Peyer's patch (tissue), 4 donors: ENCODE measurements at places on chromosomes 5 and 9. TPM values are rescaled to one million over a fixed set of nuclear protein-coding genes. Genes with fewer than 3 reads are reported as not detected.

Gene SUSD3
- 5.5 TPM for total RNA-seq

Gene C5
- total RNA-seq, result 2.5 TPM

Gene OBP2B
- not detected for total RNA-seq

DNA sequence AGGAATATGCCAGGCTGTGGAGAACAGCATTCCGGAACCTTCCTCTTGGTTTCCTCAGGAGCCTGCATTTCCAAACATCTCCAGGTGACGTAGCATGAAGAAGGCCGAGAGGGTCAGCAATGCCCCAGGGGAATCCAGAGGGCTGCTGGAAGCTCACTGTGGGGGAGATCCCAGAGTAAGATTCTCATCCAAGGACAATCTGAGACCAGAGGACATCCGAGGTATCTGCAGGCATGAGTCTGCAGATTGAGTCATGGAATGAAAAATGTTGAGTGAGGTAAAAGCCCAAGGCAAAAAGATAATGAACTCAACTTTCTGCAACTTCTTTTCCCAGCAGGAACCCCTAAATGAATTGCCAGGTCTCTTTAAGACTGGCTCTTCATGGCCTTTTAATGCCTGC lies 73.5 kb downstream of the KIF4B start:
- H3K27ac ChIP-seq, result no peak overlapping the region
- H3K36me3 ChIP-seq, result no peaks in the 10 kb centered on the region
- H3K4me3 ChIP-seq, result no peak overlapping the region
- H3K27me3 ChIP-seq, result no peaks in the 10 kb centered on the region
- DNase-seq, result no peak
- H3K4me1 ChIP-seq, result no peaks in the 10 kb centered on the region

DNA sequence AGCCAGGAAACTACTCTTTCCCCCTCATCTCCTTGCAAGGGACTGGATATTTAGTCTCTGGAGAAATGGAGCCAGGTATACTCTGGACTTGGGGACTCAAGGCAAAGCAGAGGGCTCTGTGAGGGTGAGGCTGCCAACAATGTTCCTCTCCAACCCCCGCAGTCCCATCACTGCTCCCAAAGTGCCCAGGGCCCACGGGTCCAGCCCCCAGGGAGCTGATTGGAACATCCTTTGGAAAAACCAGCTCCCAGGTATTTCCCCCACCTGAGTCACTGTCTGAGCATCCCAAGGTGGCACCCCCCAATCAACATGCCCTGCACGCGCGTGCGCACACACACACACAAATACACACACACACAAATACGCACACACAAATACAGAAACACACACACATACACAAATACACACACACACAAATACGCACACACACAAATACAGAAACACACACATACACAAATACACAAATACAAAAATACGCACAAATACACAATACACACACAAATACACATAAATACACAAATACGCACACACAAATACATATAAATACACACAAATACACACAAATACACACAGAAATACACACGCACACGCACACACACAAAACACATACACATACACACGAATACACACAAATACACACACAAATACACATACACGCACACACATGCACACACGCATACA lies 137.4 kb downstream of the DAB2IP start:
- no peaks in the 10 kb centered on the region for H3K36me3 ChIP-seq
- no peaks in the 10 kb centered on the region for H3K4me1 ChIP-seq

DNA sequence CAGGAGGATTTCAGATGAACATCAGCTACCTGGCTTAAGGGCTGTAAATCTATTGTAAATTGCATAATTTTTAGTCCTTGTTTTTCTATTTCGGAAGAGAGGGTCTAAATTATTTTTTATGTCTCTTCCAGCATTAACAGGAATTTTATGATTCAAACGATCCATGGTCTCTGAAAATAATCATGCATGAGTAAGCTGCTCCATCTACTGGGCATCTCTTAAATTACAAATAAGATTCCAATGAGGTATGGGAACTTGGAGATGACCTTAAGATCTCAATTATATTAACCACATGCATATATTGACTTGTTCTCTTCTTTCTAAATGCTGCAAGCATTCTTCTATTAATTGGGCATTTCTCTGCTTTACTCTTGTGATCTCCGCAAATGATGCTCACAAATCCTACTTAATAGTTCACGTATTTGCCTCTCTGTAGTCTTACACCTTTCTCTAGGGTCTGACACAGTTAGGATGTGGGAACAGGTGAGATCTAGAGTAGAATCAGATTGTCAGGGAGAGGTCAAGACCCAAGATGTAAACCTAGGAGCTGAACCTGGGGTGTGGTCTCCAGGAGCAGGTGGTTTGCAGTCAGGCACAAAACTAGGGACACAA lies 86.9 kb downstream of the NUDT12 start:
- no peaks in the 10 kb centered on the region for H3K36me3 ChIP-seq
- H3K4me3 ChIP-seq, result no peak overlapping the region
- DNase-seq, result no peak
- no peaks in the 10 kb centered on the region for H3K4me1 ChIP-seq
- H3K27me3 ChIP-seq, result no peaks in the 10 kb centered on the region
- no peak overlapping the region for H3K27ac ChIP-seq

GRCh38 chr9:113298311-113298710 lies 4.9 kb downstream of the RNF183 start:
- no peak overlapping the region for H3K27ac ChIP-seq
- no peaks in the 10 kb centered on the region for H3K27me3 ChIP-seq
- H3K36me3 ChIP-seq, result no peaks in the 10 kb centered on the region
- no peak overlapping the region for H3K4me3 ChIP-seq

DNA sequence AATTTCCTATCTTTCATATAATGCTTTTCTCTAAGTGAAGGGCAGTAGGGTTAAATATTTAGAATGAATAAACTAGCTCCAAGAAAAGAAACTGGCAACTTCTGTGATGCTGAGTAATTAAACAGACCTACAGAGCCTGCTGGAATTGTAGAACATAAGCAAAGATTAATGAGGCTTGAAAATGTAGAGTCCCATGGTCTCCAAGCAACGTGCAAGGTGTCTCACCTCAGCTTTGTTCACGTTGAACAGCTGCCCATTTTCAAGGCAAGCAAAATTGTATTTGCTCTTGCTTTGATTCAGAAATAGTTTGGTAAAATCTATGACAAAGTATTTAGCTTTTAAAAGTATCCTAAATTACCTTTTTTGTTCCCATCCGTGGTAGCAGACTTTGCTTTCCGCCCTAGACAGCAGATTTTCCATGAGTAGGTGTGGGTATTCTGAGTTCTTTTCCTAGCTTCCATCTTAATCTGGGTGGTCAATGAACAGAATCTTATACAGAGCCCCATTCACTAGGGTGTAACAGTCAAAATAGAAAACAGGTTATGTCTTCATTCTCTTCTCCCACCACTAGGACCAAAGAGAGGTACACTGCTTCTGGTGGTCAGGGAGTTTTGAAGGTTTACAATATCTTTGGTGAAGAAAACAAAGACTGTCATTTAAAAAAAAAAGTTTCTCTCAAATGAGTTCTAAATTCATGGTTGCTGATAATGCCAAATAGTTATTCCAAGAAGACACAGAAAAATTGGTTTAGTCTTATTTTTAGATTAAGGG lies 52.1 kb upstream of the TYRP1 start:
- H3K4me1 ChIP-seq, result no peaks in the 10 kb centered on the region
- H3K27ac ChIP-seq, result no peak overlapping the region
- no peak for DNase-seq
- no peaks in the 10 kb centered on the region for H3K27me3 ChIP-seq
- no peaks in the 10 kb centered on the region for H3K36me3 ChIP-seq

- DNase-seq, result no peak
- no peaks in the 10 kb centered on the region for H3K27me3 ChIP-seq
- no peak overlapping the region for H3K27ac ChIP-seq
- no peaks in the 10 kb centered on the region for H3K36me3 ChIP-seq
- no peaks in the 10 kb centered on the region for H3K4me1 ChIP-seq
Observed at GRCh38 chr9:34566322-34566721, 23.2 kb downstream of the CNTFR start.

GRCh38 chr5:124806373-124807077 lies 60.1 kb upstream of the ZNF608 start:
- no peaks in the 10 kb centered on the region for H3K36me3 ChIP-seq
- no peaks in the 10 kb centered on the region for H3K4me1 ChIP-seq
- no peaks in the 10 kb centered on the region for H3K27me3 ChIP-seq
- H3K4me3 ChIP-seq, result no peak overlapping the region

DNA sequence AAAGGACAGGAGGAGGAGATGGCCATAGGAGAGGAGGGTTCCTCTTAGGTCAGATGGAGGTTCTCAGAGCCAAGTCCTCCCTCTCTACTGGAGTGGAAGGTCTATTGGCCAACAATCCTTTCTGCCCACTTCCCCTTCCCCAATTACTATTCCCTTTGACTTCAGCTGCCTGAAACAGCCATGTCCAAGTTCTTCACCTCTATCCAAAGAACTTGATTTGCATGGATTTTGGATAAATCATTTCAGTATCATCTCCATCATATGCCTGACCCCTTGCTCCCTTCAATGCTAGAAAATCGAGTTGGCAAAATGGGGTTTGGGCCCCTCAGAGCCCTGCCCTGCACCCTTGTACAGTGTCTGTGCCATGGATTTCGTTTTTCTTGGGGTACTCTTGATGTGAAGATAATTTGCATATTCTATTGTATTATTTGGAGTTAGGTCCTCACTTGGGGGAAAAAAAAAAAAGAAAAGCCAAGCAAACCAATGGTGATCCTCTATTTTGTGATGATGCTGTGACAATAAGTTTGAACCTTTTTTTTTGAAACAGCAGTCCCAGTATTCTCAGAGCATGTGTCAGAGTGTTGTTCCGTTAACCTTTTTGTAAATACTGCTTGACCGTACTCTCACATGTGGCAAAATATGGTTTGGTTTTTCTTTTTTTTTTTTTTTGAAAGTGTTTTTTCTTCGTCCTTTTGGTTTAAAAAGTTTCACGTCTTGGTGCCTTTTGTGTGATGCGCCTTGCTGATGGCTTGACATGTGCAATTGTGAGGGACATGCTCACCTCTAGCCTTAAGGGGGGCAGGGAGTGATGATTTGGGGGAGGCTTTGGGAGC lies 3.1 kb downstream of the EGR1 start:
- no peaks in the 10 kb centered on the region for H3K27me3 ChIP-seq
- no peak overlapping the region for H3K27ac ChIP-seq
- DNase-seq, result no peak
- no peak overlapping the region for H3K4me3 ChIP-seq
- no peaks in the 10 kb centered on the region for H3K4me1 ChIP-seq
- no peaks in the 10 kb centered on the region for H3K36me3 ChIP-seq

- no peaks in the 10 kb centered on the region for H3K4me1 ChIP-seq
- DNase-seq, result no peak
- no peak overlapping the region for H3K27ac ChIP-seq
- H3K36me3 ChIP-seq, result no peaks in the 10 kb centered on the region
- no peak overlapping the region for H3K4me3 ChIP-seq
- no peaks in the 10 kb centered on the region for H3K27me3 ChIP-seq
Observed at GRCh38 chr5:94745786-94746730, 127.6 kb downstream of the SLF1 start.

DNA sequence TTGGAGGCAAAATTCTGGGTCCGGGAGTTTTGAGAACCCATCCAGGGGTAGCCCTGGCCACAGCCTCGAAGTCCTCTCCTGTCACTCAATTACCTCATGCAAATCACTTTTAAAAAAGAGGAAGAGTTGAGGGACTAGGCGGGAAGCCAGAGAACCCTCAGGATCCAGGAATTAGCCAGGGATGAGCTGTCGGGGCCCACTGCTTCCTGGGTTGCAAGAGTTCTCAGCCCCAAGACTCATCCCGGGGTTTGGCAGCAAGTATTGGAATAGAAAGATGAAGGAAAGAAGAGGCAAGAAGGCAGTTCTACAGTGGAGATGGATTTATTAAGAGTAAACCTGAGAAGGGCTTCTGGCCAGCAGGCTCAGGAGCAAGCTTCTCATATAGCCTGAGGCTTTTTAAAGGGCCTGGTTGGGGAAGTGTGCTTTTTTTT lies 25.6 kb downstream of the C9orf50 start:
- DNase-seq, result no peak
- no peaks in the 10 kb centered on the region for H3K36me3 ChIP-seq
- no peak overlapping the region for H3K4me3 ChIP-seq
- no peaks in the 10 kb centered on the region for H3K27me3 ChIP-seq
- no peak overlapping the region for H3K27ac ChIP-seq

DNA sequence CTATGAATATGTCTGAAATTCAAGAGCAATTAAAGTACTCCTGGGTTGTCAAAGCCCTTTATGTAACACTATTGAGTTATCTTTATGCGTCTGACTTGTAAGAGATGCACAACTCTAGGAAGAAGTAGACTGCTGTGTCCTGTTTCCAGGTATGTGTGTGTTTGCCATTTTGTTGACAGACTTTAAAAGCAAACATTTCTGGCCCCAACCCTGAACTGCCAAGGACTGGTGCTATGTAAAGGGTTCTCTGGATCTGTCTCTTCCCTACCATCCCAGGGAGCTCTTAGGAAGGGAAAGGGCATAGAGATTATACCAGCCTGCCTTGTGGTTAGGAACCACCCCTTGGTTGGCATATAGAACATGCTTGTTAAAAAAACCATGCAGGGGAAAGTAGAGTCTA lies 12.1 kb downstream of the SLC22A5 start:
- no peaks in the 10 kb centered on the region for H3K27me3 ChIP-seq
- no peak for DNase-seq
- H3K36me3 ChIP-seq, result peaks cover 4% of the 10 kb centered on the region
- H3K4me1 ChIP-seq, result peaks cover 9% of the 10 kb centered on the region
- no peak overlapping the region for H3K4me3 ChIP-seq

DNA sequence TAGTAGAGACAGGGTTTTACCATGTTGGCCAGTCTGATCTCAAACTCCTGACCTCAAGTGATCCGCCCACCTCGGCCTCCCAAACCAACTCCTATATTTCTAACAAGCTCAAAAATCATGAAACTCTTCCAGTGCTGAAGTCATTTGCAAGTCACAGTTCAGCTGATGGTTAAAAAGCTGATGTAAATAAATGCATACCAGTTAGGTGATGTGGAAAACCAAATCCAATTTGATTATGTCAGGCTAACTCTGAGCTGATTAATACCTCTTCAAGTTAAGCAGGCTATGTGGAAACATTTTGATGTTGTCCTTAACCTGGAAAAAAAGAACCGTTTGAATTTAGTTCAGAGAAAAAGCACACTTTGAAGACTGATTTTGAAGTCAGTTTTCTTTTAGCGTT lies 51.0 kb downstream of the TMEM252 start:
- H3K36me3 ChIP-seq, result no peaks in the 10 kb centered on the region
- no peak overlapping the region for H3K27ac ChIP-seq
- no peaks in the 10 kb centered on the region for H3K4me1 ChIP-seq
- H3K4me3 ChIP-seq, result no peak overlapping the region
- no peak for DNase-seq
- H3K27me3 ChIP-seq, result no peaks in the 10 kb centered on the region

- H3K27me3 ChIP-seq, result no peaks in the 10 kb centered on the region
- no peak for DNase-seq
- no peaks in the 10 kb centered on the region for H3K4me1 ChIP-seq
- H3K4me3 ChIP-seq, result no peak overlapping the region
- no peaks in the 10 kb centered on the region for H3K36me3 ChIP-seq
Observed at GRCh38 chr5:158013939-158014338, 155.0 kb upstream of the CLINT1 start.

GRCh38 chr5:1808439-1808838 lies 7.2 kb downstream of the NDUFS6 start:
- H3K4me1 ChIP-seq, result no peaks in the 10 kb centered on the region
- no peak overlapping the region for H3K4me3 ChIP-seq
- no peaks in the 10 kb centered on the region for H3K27me3 ChIP-seq
- no peak overlapping the region for H3K27ac ChIP-seq

- no peak overlapping the region for H3K27ac ChIP-seq
- H3K36me3 ChIP-seq, result no peaks in the 10 kb centered on the region
- DNase-seq, result no peak
- no peaks in the 10 kb centered on the region for H3K27me3 ChIP-seq
- H3K4me1 ChIP-seq, result no peaks in the 10 kb centered on the region
Observed at GRCh38 chr9:78775696-78776295, 478.9 kb downstream of the PSAT1 start.
